Spinal cord (tissue), 10 donors: ENCODE measurements at places on chromosomes 6 and 20. TPM values are rescaled to one million over a fixed set of nuclear protein-coding genes. Genes with fewer than 3 reads are reported as not detected.

The GPLD1 gene
- 7.7 TPM for total RNA-seq

The BPIFA1 gene
- total RNA-seq = not detected

The CDH4 gene
- 11.0 TPM for total RNA-seq

The COL21A1 gene
- 33.4 TPM for total RNA-seq

The ATXN1 gene
- 39.6 TPM for total RNA-seq

The RBPJL gene
- total RNA-seq = 0.11 TPM

The LY6G6F gene
- total RNA-seq = 0.30 TPM

The MUCL3 gene
- total RNA-seq = not detected

The ENPP3 gene
- 0.99 TPM for total RNA-seq

GRCh38 chr6:40583709-40584108 lies 3.5 kb downstream of the LRFN2 start:
- peaks cover 7% of the 10 kb centered on the region for H3K27me3 ChIP-seq
- no peak overlapping the region for H3K27ac ChIP-seq
- peaks cover 27% of the 10 kb centered on the region for H3K4me1 ChIP-seq
- H3K36me3 ChIP-seq = no peaks in the 10 kb centered on the region
- H3K4me3 ChIP-seq = no peak overlapping the region

DNA sequence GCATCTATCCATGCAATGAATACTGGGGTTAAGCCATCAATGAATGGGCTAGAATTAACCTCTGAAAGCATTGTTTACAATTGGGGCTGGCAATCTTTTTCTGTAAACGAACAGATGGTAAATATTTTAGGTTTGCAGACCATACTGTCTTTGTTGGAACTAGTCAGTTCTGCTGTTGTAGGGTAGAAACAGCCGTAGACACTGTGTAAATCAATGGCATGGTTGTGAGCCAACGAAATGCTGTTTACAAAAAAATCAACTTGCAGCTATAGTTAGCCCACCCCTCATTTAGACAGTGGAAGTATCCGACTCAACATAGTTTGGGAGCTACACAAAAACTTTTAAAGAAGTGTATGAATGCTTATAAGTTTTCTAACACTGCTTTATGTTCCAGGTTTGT lies 91.5 kb downstream of the BCKDHB start:
- H3K4me1 ChIP-seq = no peaks in the 10 kb centered on the region
- no peak for DNase-seq
- no peaks in the 10 kb centered on the region for H3K36me3 ChIP-seq
- no peak overlapping the region for H3K27ac ChIP-seq

DNA sequence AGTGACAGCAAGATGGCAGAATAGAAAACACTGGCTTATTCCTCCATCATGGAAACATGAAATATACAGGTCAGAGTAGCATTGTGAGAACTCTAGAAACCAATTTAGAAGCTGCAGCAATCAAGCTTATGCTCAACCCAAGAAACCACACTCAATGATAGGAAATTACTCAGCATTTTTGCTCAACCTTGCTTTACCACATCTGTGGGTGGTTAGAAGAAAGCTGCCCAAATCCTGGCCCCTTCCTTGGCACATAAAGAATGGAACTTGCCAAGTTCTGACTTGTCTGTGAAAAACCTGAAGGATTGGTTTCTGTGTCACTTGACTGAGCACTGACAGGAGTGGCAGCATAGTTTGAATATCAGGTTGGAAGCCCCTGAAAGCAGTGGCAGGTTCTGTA lies 108.0 kb upstream of the MOCS1 start:
- H3K27ac ChIP-seq = no peak overlapping the region
- no peaks in the 10 kb centered on the region for H3K4me1 ChIP-seq
- H3K4me3 ChIP-seq = no peak overlapping the region
- H3K27me3 ChIP-seq = no peaks in the 10 kb centered on the region
- H3K36me3 ChIP-seq = no peaks in the 10 kb centered on the region

DNA sequence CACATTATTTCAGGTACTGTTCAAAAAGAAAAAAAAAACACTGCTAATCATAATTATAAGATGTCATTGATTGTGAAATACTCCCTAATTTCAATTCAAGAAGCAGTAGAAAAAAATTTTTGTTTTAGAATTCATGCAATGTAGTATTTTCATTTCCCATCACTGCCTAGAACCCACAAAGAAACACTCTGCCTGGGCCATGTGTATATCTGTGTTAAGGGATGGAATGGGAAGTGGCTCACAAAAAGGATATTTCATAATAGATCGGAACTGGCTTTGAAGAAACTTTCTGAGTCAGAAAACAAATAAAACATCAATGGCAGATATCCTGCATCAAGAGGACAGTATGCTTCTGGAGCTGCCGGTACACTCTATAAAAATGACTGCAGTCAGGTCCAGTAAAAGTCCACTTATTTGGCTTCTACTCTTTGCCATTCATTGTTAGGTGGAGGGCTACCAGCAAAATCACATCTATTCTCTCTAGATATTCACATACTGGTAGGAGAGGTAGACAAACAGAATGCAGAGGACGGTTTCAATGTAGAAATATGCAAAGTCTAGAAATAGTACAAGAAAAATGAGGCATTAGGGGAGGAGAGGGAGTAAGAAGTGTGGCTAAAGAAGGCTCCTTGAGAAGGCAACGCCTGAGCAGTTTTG lies 135.0 kb upstream of the TNFAIP3 start:
- no peak for DNase-seq
- no peaks in the 10 kb centered on the region for H3K4me1 ChIP-seq
- H3K27ac ChIP-seq = no peak overlapping the region
- no peaks in the 10 kb centered on the region for H3K36me3 ChIP-seq
- no peaks in the 10 kb centered on the region for H3K27me3 ChIP-seq
- no peak overlapping the region for H3K4me3 ChIP-seq

GRCh38 chr6:142695016-142695415 lies 250.0 kb downstream of the HIVEP2 start:
- H3K27ac ChIP-seq = peak overlapping the region; percentile 16
- no peak overlapping the region for H3K4me3 ChIP-seq
- H3K4me1 ChIP-seq = peaks cover 13% of the 10 kb centered on the region
- peak; percentile 79 for DNase-seq

- H3K4me3 ChIP-seq = no peak overlapping the region
- peaks cover 33% of the 10 kb centered on the region for H3K4me1 ChIP-seq
- H3K27me3 ChIP-seq = peaks cover 6% of the 10 kb centered on the region
- no peak overlapping the region for H3K27ac ChIP-seq
Observed at GRCh38 chr20:48146877-48147276, 361.6 kb upstream of the SULF2 start.

- no peaks in the 10 kb centered on the region for H3K4me1 ChIP-seq
- H3K27ac ChIP-seq = no peak overlapping the region
- H3K4me3 ChIP-seq = no peak overlapping the region
- no peaks in the 10 kb centered on the region for H3K36me3 ChIP-seq
- no peaks in the 10 kb centered on the region for H3K27me3 ChIP-seq
- no peak for DNase-seq
Observed at GRCh38 chr6:137892271-137892708, 25.2 kb downstream of the TNFAIP3 start.

DNA sequence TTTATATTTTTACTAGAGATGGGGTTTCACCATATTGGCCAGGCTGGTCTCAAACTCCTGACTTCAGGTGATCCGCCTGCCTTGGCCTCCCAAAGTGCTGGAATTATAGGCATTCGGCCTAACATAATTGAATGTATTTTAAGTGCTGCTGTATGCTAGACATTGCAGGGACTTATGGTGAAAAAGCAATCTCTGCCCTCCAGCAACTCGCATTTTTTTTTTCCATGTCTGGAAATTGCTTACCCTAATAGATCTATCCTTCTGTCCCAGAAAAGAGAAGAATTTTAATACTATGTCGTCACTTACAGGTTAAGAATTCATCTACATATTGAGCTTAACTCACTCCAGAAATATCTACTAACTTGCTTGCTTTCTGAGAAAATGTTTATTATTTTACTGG lies 10.4 kb downstream of the ITCH start:
- H3K4me1 ChIP-seq = no peaks in the 10 kb centered on the region
- no peak overlapping the region for H3K27ac ChIP-seq
- no peaks in the 10 kb centered on the region for H3K27me3 ChIP-seq
- no peak for DNase-seq
- peaks cover 43% of the 10 kb centered on the region for H3K36me3 ChIP-seq

DNA sequence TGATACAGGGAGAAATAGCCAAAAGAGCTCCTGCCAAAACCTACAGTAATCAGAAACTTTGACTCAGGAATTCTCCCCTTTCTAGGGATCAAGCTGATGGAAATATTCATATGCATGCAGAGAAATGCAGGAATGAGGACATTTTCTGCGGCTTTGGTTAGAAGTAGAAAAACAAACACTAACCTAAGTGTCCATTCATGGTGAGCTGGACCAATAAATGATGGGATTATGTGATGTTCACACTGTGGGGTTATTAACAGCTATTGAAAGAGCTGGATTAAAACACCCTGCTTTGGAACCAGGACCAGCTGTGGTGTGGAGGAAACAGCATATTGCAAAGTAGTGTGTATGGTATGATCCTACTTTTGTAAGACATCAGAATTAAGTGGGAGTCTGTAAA lies 143.1 kb downstream of the SYCP2 start:
- H3K27me3 ChIP-seq = no peaks in the 10 kb centered on the region
- peaks cover 24% of the 10 kb centered on the region for H3K4me1 ChIP-seq
- H3K4me3 ChIP-seq = no peak overlapping the region
- H3K27ac ChIP-seq = no peak overlapping the region

DNA sequence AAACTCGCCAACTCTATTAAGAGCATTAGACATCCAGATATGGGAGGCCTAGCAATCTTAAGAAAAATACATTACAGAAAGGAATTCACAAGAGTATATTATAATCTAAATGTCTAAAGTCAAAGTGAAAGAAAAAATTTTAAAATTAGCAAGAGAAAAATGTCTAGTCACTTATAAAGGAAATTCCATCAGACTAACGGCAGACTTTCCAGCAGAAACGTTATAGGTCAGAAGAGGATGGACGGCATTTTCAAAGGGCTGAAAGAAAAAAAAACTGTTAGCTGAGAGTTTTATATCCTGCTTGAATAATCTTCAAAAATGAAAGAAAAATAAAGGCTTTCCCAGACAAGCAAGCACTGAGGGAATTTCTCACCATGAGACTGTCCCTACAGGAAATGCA lies 269.0 kb downstream of the HDGFL1 start:
- H3K4me1 ChIP-seq = no peaks in the 10 kb centered on the region

DNA sequence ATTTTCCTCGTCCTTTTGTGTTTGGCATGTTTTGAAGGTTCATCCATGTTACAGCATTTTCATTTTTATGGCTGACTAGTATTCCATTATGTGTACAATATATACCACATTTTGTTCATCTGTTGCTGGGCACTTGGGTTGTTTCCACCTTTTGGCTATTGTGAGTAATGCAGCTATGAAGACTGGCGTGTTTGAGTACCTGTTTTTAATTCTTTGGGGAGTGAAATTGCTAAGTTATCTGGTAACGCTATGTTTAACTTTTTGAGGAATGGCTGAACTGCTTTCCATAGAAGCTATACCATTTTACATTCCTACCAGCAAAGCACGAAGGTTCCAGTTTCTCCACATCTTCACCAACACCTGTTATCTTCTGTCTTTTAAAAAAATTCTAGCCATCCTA lies 37.0 kb upstream of the MYL9 start:
- H3K27me3 ChIP-seq = no peaks in the 10 kb centered on the region
- H3K4me3 ChIP-seq = no peak overlapping the region
- DNase-seq = no peak
- H3K4me1 ChIP-seq = no peaks in the 10 kb centered on the region

DNA sequence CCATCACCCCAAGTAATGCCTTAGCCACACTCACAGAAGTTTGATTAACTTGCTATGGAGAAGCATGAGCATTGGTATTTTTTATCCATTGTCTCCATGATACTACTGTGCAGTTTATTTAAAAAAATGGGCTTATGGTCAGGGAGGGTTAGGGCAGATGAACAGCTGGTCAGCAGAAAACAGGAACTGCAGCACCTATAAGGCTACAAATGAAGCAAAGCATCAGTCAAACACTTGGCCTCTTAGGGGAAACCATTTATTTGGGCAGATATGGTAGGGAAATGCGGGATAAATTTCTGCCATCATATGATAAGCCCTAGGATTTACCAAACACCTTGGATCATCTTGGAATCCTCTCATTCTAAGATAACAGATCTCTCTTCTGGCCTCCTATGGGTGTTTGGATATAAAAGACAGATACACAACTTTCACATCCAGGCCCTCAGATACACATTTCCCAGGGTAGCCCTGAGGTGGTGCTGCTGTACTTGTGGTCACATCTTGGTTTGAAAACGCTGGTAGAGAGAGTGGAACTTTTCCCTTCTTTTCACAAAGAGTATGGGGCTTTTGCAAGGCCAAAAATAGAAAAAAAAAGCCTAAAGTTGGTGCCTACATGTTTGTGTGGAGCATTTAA lies 42.8 kb upstream of the AHI1 start:
- DNase-seq = peak; percentile 7
- H3K27me3 ChIP-seq = no peaks in the 10 kb centered on the region
- no peaks in the 10 kb centered on the region for H3K36me3 ChIP-seq
- no peak overlapping the region for H3K4me3 ChIP-seq
- H3K27ac ChIP-seq = no peak overlapping the region

DNA sequence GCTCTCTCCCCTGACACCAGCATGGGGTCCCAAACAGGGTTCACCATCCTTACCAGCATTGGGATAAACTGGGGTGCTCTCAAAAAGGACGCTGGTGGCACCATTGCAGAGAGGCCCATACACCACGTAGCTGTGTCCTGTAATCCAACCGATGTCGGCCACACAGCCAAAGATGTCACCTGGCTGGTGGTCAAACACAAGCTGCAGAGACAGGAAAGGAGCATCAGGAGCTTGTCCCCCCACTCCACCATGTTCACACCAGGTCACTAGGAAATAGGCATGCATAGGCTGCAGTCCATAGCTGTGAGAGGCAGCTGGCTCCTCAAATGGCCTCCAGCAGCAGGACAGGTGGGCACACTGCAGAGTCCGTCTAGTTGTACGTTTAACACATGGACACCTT lies 28.8 kb upstream of the APMAP start:
- H3K4me3 ChIP-seq = no peak overlapping the region
- H3K36me3 ChIP-seq = peaks cover 52% of the 10 kb centered on the region
- no peak for DNase-seq
- H3K27ac ChIP-seq = no peak overlapping the region
- H3K4me1 ChIP-seq = no peaks in the 10 kb centered on the region

GRCh38 chr6:66190858-66191257 lies 483.8 kb upstream of the EYS start:
- H3K4me3 ChIP-seq = no peak overlapping the region
- no peaks in the 10 kb centered on the region for H3K4me1 ChIP-seq
- no peak for DNase-seq
- H3K27ac ChIP-seq = no peak overlapping the region

- no peak for DNase-seq
- H3K4me3 ChIP-seq = no peak overlapping the region
- no peaks in the 10 kb centered on the region for H3K4me1 ChIP-seq
- H3K36me3 ChIP-seq = no peaks in the 10 kb centered on the region
Observed at GRCh38 chr6:414447-414846, 22.9 kb downstream of the IRF4 start.

DNA sequence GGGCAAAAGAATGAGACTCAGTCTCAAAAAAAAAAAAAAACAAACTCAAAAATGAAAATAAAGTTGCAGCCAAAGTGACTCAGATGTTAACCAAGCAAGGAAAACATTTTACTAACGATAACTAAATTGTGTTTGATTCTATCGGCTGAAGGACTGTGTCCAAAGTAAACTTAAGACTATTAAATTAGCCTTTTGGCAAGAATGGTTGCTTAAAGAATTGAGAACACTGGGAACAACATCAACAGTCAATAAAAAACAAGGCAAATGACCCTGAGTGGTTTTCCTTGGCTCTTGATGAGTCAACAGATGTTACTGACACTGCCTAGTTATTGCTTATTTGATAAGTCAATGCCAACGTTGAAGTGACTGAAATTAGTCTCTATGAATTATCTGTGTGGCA lies 36.7 kb downstream of the POU3F2 start:
- DNase-seq = no peak
- H3K4me3 ChIP-seq = no peak overlapping the region
- H3K27ac ChIP-seq = no peak overlapping the region
- H3K27me3 ChIP-seq = no peaks in the 10 kb centered on the region
